ENCODE measurements at places on chromosomes 11 and 22.

- DNase-seq: no peak
Measured at GRCh38 chr11:62889484-62890437, 9.1 kb downstream of the SLC3A2 start.

DNA sequence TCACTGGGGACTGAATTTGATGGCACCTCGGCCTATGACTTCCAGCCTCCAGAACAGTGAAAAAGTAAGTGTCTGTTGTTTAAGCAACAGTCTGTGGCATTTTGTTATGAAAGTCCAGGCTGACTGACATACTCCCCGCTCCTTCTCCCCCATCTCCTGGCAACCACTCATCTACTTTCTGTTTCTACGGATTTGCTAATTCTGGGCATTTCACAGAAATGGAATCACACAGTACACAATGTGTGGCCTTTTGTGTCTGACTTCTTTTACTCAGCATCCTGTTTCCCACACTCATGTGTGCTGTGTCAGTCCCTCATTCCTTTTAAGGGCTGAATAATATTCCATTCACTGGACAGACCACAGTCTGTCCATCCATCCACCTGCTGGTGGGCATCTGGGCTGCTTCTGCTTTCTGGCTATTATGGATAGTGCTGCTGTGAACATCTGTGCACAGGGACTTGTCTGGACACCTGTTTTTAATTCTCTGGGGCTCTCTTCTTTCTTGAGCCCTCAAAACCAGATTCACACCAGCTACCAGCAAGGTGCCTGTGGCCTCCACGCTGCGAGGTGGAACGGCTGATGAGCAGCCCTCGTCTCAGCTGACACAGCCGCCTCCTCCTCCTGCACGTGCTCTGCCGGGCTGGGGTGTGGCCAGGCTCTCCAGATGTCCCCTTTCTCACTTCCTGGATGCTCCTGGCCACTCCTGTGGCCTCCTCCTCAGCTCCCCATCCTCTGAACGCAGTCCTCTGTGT lies 333.1 kb downstream of the CTTN start:
- DNase-seq: no peak

DNA sequence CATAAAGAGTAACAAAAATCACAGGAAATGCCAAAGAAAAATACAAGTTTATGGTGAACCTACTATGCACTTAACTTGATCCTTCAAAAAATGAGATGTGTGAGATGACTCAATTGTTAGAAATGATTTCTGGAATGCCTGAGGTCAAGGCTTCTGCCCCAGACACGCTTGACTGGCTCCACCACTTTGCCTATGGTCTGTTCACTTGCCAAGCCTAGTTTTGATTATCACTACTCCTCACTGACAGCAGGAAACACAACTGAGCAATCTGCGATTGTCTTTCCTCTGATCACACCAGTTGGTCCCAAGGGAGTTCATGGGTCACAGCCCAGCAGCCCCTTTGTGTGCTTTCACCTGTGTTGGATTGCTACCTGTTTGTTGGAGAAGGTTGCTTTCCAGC lies 20.6 kb upstream of the PRDM10 start:
- DNase-seq: no peak

DNA sequence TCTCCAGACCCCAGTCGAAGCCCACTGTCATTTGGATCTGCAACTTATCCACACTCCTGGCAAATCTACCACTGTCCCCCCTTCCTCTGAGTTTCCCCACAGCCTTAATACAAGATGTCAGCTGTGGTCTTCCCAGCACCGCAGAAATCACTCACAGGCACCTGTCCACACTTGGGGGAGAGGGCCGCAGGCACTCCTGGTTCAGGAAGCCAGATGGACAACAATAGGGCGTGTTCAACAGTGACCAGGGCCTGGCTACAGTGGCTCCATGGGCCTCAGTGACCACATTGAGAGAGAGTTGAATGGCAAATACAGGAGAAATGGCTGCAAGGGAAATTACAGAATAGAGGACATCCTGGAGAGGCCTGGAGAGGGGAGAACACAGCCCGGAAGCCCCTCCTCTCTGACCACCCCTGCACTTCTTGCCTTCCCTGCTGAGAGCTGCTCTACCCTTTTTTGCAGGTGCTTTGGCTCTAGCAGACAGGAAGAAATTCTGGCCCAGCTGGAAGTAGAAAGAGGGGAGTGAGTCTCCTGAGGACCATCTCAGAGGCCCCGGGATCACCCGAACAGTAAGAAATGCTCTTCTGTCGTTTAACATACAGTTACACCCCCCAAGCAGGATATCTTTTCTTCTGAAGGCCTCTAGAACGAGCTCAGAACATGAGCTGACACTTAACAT lies 164.6 kb downstream of the FEZ1 start:
- no peak for DNase-seq

- DNase-seq: no peak
Measured at GRCh38 chr11:70247710-70248072, 22.8 kb upstream of the PPFIA1 start.

DNA sequence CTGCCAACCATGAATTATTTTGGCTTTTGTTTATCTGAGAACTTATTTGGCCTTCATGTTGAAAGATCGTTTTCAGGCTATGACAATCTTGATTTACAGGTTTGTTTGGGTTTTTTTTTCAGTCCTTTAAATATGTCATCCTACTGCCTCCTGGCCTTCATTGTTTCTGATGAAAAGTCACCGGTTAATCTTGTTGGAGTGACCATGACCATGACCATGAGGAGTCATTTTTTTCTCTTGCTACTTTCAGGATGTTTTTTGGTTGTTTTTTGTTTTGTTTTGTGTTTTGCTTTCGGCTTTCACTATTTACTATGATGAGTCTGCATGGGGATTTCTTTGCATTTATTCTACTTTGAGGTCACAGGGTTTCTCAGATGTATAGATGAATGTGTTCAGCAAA lies 81.6 kb downstream of the BRD1 start:
- no peak for DNase-seq

- no peak for DNase-seq
Measured at GRCh38 chr11:22640862-22641261, 15.2 kb upstream of the FANCF start.

- no peak for DNase-seq
Measured at GRCh38 chr11:71240865-71241691, 11.3 kb downstream of the SHANK2 start.

DNA sequence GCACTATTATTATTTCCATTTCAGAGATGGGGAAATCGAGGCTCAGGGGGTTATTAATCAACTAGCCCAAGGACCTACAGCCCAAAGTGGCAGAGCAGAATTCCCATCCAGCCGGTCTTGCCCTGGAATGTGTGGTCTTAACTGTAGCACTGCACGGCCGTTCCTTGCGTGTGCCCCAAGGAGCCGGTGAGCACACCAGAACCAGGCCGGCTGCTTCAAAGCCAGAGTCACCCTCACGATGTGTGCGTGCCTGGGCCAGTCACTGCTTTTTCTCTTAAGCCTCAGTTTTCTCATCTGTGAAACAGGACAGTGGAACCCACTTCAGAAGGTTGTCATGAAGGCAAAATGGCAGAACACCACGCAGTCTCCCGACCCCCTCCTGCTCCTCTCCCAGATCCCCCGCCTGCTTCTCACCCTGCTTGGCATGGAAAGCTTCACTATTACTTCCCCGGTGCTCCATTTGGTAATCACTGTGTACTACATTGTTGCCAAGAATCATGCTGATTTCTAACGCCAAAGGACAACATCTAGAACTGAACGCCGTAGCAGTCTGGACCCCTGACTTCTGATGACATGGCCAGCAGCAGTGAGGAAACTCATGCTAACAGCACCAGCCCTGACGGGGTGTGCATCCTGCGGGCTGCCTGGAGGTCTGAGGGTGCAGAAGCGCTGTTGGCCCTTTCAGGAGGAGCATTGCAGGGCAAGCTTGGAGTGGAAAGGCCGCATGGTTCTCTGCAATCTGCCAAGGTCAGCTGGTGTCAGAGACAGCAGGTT lies 106.8 kb upstream of the B3GAT1 start:
- DNase-seq: no peak

- DNase-seq: no peak
Measured at GRCh38 chr22:30423301-30423958, 2.1 kb upstream of the MTFP1 start.

GRCh38 chr11:71335371-71335770 lies 83.0 kb upstream of the SHANK2 start:
- DNase-seq: no peak

- peak; percentile 72 for DNase-seq
Measured at GRCh38 chr11:118198370-118198769, 21.9 kb upstream of the SCN2B start.

DNA sequence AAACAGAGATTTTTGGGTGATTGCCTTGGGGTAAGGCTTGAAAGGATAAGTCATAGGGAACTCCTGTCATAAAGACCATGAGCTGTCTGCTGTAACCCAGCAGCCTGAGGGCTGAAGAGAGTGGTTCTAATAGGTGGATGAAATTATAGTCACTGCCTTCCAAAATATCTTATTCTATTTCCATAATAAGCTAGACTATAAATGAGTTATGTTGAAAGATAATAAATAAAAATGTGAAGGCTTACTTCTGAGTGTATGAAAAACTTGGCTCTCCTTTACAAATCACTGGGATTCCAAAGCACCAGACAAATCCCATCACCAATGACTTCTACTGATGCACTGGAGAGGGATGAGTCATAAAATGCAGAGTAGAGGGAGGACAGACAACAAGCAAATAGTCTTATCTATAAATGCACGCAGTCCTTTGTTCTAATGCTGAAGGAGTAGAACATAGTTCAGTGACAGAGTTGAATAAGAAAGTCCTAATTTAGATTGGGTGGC lies 775.0 kb upstream of the LRRC4C start:
- no peak for DNase-seq

GRCh38 chr22:35660291-35661127 lies 12.3 kb downstream of the APOL6 start:
- DNase-seq: peak; percentile 80

- no peak for DNase-seq
Measured at GRCh38 chr11:15629690-15630321, 515.1 kb downstream of the INSC start.

GRCh38 chr11:73249304-73249703 lies 22.8 kb upstream of the P2RY6 start:
- DNase-seq: no peak

GRCh38 chr22:20093418-20094196 lies 13.6 kb downstream of the DGCR8 start:
- no peak for DNase-seq

DNA sequence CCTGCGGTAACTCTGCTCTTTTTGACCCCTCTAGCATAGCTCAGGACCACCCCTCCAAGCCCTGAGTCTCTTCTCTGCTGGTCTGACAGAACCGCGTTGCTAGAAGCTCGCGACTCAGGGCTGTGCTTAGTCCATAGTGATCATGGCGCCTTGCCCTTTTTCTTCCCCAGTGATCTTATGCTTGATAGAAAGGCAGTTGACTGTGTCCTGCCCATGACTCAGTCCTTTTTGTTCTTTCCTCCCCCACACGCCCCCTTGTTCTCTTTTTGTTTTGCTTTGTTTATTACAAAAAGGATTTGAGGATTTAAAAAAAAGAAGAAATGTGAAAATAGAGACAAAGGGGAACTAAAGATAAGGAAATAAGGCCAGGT lies 17.5 kb downstream of the IL17RA start:
- peak; percentile 61 for DNase-seq

DNA sequence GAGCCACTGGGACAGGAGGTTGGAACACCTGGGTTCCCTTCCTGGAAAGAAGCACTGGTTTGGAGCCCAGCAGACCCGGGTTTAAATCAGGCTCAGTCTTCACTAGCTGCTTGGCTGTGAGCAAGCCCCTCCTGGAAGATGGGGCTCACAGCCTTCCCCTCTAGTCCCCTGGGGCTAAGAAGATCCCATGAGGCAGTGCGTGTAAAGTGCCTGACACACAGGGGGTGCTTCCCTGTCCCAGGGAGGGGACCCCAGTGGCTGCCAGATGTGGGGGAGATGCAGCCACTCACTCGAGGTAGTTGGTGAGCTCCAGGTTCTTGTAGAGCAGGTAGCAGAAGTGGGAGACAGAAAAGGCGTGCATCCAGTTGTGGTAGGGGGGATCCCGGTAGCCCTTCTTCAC lies 93.2 kb downstream of the PDE2A start:
- DNase-seq: no peak

DNA sequence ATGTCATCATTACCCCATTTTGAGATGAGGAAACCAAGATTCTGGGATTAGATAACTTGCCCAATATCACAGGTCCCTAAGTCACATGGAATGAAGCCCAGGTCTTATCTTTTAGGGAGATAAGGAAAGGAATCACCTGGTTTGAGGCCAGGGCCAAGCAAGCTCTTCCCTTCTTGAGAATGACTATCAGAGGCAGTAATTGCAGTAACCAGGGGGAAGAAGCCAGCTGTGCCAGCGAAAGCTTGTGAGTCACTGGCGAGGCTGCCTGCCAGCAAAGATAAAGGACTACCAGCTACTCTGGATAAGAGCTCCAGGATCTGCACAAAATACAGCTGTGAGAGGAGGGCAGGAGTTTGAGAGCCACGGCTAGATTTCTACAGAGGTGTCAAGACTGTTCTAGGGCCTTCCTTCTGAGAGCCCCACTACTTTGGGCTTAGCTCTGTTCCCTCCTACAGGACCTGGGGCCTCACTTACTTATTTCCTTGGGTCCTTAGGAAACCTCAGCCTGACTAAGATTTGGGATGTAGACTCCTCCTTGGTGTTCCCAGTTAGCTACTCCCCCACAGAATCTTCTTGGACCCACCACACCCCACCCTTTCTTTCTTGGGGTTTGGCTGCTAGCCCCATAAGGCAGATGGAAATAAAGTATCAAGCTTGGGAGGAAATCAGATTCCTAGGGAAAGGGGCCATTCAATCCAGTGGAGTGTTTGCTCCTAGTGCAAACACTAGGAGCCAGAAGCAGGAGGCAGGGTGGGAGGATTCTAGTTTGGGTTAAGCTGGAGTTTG lies 9.7 kb upstream of the CCKBR start:
- DNase-seq: peak; percentile 56

GRCh38 chr11:120184946-120185705 lies 25.7 kb upstream of the OAF start:
- DNase-seq: no peak

GRCh38 chr11:131770801-131771200 lies 400.4 kb downstream of the NTM start:
- DNase-seq: no peak

DNA sequence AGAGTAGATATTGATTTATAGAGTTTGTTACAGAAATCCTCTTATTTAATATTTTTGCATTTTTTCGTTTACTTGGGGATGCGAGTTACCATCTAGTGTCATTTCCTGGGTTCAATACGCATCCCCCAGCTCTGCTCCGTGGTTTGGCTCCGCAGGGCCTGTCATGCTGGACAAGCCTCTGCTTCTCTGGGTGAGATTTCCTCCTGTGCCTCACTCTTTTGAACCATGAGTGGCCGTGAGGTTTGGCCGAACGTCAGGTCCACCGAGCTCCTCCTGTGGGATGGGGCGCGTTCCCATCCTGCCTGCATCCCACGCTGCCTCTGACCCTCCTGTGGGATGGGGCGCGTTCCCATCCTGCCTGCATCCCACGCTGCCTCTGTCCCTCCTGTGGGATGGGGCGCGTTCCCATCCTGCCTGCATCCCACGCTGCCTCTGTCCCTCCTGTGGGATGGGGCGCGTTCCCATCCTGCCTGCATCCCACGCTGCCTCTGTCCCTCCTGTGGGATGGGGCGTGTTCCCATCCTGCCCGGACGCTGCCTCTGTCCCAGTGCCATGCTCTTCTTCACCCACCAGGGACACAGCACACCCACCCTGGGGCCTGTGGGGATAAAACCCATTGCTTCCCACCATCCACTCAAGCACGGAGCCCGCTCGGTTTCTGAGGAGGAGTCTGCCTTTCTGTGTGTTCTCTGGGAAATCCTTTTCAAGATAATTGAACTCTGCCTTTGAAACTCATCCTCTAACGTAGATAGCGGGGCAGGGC lies 506.8 kb downstream of the BRD1 start:
- no peak for DNase-seq
